ENCODE measurements at places on chromosomes 6 and 20.

GRCh38 chr6:132058975-132059374 is 107.8 kb upstream of the CCN2 start:
- DNase-seq = no peak

- peak; percentile 47 for DNase-seq
Measured at GRCh38 chr6:134373282-134373922, 55.5 kb upstream of the SGK1 start.

DNA sequence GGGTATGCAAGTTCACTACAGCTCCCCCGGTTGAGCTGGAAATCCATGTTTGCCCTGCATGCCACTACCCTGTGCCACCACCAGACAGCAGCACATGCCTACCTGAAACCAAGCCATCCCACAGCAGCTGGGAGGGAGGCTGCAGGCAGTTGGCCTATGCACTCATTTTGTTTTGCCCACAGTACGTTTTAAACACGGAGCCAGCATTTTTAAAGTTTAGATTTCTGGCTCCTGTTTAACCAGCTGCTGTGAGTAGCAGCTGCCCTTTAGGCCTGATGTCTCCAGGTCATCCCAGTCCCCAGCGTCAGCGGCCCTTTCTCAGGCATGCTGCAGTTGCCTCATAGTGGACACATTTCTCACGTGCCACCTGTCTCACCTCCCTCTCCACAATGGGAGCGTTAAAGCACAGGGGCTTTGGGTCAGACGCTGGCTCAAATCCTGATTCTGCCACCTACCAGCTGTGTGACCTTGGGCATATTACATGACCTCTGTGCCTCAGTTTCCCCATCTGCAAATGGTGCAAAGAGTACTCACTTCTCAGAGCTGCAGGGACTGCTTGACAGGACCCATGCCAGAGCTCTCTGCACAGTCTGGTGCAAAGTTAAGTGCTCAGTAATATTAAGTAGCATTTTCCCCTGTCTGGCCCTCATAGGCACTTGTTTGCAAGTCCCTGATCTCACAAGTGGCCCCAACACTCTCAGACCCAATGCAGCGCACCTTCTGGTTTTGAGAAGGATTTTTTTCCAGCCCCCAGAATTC is 8.2 kb upstream of the UBE2V1 start:
- DNase-seq = peak; percentile 56

DNA sequence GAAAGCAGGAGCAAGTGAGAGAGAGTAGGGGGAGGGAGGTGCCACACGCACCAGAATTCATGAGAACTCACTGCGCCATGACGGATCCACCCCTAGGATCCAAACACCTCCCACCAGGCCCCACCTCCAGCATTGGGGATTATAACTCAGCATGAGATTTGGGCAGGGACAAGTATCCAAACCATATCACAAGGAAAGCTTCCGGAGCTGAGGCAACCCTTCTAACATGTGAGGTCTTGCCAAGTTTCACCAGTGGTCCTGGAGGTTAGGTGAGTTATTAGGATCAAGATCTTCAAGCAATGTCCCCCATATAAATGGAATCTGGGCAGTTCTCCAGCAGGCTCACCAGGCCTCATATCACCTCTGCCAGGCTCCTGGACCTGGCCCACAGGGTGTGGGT is 308.4 kb downstream of the NRN1 start:
- no peak for DNase-seq

- DNase-seq = no peak
Measured at GRCh38 chr20:40511478-40511877, 177.6 kb downstream of the MAFB start.

DNA sequence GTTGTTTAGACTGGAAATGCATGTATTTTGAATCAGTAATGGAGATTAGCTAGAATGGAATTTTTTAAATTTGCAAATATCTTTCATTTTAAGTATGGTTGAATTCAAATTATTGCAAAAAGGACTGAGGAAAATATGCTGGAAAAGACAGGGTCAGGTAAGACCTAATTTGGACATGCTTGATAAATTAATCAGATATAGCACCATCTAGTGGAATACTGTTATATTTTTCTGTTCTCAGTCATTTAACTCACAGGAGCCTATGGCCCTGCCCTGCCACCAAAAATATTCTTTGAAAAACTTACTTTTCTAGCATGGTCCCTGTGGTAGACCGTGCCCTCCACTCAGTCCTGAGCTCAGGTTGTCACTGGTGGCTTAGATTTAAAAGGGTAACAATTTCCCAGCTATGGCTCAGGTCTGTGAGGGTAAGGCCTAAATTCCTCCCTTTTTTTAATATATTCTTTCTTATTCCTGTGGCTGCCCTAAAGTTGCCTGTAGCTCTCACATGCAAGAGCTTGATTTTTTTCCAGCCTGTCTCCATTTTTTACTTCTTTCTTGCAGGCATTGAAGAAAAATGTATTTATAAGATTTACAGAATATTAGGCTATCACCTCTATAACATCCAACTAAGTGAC is 25.3 kb upstream of the KIAA1586 start:
- DNase-seq = no peak

- DNase-seq = no peak
Measured at GRCh38 chr20:6920991-6921613, 153.6 kb downstream of the BMP2 start.

DNA sequence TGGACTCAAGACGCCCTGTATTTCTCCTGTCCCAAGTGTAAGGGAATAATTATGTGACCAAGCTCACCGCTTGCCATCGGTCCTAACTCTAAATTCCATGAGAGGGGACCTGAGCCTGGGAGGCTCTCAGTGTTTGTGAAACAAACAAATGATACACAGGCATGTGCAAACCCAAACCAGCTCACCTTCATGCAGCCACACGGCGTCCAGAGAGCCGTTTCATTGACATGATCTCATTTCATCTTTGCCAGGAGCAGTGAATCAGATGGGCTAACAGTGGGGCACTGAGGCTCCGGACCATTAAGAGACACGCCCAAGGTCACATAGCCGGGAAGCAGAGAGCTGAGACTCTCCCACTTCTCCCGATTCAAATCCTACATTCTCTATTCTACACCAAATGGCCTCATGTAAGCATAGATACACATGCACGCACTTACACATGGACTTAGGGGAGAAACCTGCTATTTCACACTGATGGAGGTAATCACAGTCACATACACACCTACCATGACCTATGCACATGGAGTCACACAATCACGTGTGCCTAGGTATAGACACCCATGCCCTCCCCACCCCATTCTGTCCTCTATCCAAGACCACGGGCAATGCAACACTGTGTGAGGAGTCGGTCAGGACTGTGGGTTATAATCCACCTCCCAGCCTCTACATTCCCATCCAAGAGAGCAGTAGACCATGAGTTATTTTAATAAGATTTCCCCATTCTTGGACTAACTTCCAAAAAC is 1.1 kb downstream of the BNIP5 start:
- DNase-seq = no peak

DNA sequence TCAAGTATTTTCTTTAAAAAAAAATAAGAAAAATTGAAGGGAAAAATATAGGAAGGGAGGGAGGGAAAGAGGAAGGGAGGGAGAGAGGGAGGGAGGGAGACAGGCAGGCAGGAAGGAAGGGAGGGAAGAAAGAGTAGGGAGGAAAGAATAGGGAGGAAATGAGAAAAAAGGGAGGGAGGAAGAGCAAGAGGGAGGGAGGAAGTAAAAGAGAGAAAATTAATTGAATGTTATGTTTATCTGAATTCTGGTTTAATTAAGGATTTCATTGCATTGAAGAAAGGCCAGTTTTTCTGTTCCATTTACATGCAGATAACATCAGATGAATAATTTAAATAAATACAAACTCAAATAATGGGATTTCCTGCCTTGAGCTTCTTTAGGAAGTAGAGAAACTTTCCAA is 47.8 kb downstream of the TENT5A start:
- DNase-seq = no peak

- DNase-seq = no peak
Measured at GRCh38 chr20:56343861-56344381, 14.9 kb upstream of the FAM210B start.

DNA sequence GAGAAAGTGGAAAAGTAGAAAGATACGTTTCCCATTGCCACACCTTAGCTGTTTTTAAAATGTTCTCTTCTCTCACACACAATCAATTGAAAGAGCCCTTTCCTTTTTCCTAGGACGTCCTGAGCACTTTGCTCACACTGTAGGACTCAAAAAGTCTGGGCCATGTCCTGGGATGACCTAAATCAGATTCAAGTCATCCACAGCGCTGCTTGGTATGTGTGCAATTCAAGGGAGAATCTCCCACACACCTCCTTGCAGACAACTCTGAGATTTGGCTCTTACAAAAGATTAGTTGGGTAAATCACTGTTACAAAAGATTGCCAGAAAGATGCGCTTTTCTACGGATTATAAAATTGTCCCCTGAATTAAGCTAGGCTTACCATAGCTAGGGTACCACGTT is 130.1 kb downstream of the RNASET2 start:
- no peak for DNase-seq
